Suppressor macrophage treated with lipopolysaccharide for 1 hour (primary cell): ENCODE measurements at places on chromosomes 12 and 14.

- DNase-seq, result no peak
Measured at GRCh38 chr14:101471723-101472517, 89.4 kb upstream of the DIO3 start.

- DNase-seq, result no peak
Measured at GRCh38 chr12:6787309-6787708, 2.0 kb upstream of the CD4 start.

DNA sequence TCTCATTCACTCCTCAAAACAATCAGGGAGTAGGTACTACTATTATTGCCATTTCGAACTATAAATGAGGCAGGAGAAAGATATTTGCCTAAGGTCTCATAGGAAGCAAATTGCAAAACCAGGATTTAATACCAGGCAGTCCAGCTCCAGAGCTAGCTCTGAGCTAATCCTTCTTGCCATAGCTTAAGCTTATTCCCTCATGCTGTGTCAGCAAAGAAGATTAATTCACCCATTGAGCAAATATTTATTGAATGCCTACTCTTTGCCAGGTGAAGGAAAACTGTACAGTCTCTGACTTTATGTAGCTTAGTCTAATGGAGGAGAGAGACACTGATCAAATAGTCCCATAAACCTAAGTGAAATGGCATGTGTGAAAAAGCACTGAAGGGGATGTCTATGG lies 19.5 kb downstream of the KCNA5 start:
- DNase-seq, result no peak

GRCh38 chr14:20427231-20428009 lies 8.5 kb downstream of the KLHL33 start:
- DNase-seq, result peak; percentile 92

GRCh38 chr14:100786576-100787219 lies 39.2 kb upstream of the MEG3 start:
- no peak for DNase-seq

DNA sequence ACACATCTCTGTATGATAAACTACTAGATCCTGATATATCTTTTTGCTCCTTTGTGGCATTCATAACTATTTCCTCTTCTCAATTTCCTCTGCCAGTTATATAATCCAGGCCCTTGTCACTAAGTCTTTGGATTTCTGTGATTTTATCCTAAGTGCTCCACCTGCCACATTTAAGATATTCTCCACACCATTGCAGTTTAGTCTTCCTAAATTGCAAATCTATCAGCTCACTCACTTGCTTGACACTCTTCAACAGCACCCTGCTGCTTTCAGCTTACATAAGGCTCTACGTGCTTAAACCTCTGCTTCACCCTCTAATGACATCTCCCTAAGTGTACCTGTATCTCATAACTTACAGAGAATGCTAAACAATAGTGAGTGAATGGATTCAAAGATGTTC lies 1032.2 kb upstream of the SEL1L start:
- no peak for DNase-seq

- DNase-seq, result no peak
Measured at GRCh38 chr12:82754856-82755255, 68.2 kb downstream of the TMTC2 start.

- no peak for DNase-seq
Measured at GRCh38 chr12:8637666-8638065, 25.0 kb downstream of the MFAP5 start.

DNA sequence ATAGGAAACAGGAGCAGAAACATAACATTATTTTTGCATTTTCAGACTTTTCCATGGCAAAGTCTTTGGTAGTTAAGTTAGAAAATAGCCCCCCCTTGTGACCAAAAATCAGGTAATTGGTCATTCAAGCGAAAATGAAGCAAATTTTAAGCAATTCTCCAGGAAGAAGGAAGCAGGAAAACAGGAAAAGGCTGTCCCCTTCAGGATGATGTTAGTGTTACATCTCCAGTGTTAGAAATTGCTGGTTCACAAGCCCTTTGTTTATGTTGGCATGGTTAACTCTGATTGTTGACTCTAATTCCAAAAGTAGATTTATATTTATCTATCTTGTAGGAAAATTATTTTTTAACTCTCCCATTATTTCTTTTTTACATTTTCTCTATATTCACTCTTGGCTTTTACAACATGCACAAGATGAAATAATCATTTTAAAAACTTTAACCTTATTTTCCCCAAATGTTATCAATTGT lies 18.8 kb upstream of the GAS2L3 start:
- peak; percentile 84 for DNase-seq

DNA sequence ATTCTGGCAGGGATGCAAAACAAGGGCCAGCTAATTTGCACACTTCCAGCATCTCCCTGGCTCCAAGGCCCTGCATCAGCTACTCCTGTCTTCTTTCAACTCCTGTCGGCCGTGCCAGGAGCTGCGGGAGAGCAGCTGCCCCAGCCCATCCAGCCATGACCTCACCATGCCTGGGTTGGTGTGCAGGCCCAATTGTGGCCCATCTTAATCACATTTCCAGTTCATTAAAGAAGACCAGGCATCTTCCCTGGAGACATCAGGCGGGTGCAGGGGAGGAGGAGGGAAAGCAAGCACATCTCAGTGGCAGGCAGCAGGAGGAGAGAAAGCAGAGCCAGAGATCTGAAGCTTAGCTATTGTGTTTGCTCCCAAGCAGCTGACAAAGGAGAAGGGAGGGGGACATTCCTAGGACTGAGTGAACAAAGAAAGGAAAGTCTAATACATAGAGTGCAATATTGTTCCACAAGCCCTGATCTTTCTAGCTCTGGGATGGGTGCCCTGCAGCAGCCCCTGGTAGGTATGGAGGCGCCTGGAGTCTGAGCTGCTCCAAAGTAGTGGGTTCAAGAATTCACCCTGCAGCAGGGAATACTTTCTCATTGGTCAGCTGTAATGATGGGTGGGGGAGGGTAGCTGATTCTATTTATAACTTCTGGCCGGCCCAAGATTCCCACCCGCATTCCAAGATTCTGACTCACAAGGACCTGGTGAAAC lies 40.1 kb downstream of the VWF start:
- no peak for DNase-seq

GRCh38 chr12:21118760-21119159 lies 12.2 kb upstream of the SLCO1B1 start:
- no peak for DNase-seq

DNA sequence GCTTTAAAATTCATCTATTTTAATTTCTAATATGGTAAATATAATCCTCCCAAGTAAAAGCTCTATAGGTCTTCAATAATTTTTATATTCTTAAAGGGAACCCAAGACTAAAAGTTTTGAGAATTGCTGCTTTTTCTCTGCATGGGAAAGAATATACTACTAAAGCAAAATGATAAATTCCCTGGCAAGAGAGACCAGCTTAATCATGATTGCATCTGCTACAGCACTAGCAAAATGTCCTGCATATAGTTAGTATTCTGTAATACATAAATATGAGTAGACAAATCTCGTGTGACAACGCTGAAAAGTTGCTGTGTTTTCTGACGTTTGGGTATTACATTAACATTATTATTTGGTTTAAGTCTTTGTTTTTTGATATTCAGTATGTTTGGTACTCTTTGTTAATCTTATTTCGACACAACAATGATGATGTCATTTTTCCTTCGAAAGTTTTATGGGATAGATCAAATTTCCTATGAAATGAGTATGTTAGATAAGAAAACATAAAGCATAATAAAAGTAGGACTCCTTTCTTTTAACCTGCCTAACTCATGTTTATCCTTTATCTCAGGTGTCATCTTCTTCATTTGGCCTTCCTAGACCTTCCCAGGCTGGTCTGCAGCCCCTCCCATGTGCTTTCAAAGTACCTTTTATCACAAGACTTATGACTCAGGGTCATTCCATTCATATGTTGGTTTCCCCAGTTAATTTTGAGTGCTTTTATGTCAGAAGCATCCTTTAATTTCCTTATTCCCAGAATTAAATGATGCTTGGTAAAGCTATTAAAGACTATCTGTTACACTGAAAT lies 321.9 kb downstream of the RAD51B start:
- no peak for DNase-seq

DNA sequence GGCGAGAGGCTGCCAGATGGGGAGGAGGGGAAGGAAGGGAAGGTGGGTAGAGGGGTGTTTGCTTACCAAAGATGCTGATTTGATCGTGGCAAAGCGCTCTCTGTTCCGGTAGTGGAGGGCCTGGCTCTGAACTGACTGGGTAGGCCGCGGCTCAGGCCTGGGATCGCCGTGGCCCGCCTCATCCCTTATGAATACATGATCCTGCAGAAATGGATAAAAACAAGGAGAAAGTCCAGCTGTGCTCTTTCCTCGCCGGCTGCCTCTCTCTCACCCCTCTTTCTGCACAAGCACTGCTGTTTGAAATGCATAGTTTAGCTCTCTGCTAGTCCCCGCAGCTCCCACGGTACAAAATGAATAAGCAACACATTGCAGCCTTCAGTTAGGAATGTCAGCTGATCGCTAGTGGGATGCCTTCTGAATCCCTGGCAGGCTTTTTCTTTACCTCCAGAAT lies 53.8 kb downstream of the PEBP1 start:
- DNase-seq, result no peak

DNA sequence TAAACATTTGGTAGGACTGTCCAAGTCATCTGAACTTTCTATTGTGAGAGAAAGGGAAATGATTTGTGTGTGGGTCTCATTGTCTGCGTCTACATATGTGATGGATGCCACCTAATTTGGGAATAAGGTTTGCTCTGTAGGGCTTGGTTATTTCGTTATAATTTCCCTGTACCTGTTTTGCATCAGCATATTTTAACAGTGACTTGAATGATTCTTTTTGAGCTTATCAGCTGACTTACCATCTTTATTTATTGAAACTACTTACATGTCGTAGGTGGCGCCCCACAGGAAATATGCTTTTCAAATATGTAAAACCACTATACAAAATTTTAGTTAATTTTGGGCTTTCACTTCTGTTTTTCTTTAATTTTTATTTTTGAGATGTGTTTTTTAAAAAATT lies 56.5 kb upstream of the BCAT1 start:
- DNase-seq, result no peak

GRCh38 chr12:28253161-28253641 lies 62.9 kb downstream of the CCDC91 start:
- DNase-seq, result no peak

DNA sequence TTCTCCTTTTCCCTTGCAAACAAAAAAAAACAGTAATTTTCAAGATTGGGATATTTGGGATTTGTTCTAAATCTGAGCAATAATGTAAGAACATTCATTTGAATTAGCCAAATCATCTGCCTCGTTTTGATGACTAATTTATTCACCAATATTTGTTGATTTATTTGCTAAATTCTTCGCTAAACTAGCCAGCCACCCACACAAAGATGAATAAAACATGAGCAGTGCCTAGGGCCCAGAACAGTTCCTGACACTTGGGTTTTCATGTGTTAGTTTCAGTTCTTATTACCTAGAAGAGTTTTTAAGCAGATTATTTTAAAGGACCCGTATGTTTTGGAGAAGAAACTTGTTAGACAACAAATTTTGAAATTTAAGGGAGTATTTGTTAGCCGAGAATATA lies 1.4 kb downstream of the ETNK1 start:
- DNase-seq, result peak; percentile 65

DNA sequence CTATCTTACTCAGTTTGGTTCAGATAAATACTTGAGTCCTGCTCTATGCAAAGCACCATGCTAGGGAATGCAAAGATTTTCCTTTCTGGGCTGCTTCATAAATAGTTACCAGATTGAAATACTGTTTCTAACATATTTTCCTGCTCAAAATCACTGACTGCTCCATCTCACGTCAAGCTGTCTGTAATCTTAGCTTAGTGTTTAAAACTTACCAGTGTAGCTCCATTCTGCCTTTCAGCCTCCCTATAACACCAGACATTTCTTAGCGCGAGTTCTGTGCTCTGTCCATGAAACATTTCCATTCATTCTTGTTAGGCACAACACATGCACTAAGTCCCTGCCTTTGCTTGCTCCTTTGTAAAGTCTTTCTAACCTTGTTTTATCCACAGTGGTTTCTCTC lies 129.4 kb downstream of the NPAS3 start:
- DNase-seq, result no peak

DNA sequence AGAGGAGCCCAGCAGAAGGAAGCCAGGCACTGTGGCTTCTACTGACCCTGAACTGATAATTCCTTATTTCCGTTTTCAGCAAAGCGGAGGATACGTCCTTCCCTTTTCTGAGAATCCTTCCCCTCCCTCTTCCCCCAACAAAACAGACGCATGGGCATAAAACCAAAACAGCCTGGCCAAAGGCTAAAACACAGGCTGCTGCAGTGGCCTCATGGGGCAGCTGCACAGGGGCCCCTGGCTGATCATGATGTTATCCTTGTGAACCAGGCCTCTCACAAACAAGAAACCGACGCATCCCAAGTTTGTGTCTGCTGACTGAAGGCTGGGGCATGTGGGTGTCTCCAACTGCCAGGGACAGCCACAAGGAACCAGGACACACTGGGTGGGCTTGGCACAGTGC lies 23.4 kb upstream of the STON2 start:
- peak; percentile 69 for DNase-seq

GRCh38 chr14:55062517-55063351 lies 11.3 kb downstream of the MAPK1IP1L start:
- no peak for DNase-seq

GRCh38 chr12:997505-997904 lies 6.5 kb downstream of the ERC1 start:
- no peak for DNase-seq

GRCh38 chr12:2288471-2288870 lies 235.7 kb downstream of the CACNA1C start:
- DNase-seq, result no peak

GRCh38 chr12:113065126-113066007 lies 8.8 kb downstream of the DTX1 start:
- no peak for DNase-seq
